Vagina (tissue), 2 donors: ENCODE measurements at places on chromosomes 7 and 10. TPM values are rescaled to one million over a fixed set of nuclear protein-coding genes. Genes with fewer than 3 reads are reported as not detected.

- H3K4me1 ChIP-seq, result peaks cover 40% of the 10 kb centered on the region
- H3K27me3 ChIP-seq, result no peaks in the 10 kb centered on the region
- H3K27ac ChIP-seq, result no peak overlapping the region
- DNase-seq, result no peak
- no peaks in the 10 kb centered on the region for H3K36me3 ChIP-seq
These were observed 57.7 kb downstream of the OSBPL3 start for GRCh38 chr7:24922099-24922773.

CCDC136 gene
- 17.9 TPM for total RNA-seq

GIMAP7 gene
- total RNA-seq, result 16.0 TPM

GRCh38 chr7:135753616-135754413 is 5.2 kb upstream of the FAM180A start:
- no peak overlapping the region for H3K4me3 ChIP-seq
- DNase-seq, result no peak
- no peaks in the 10 kb centered on the region for H3K27me3 ChIP-seq
- peaks cover 18% of the 10 kb centered on the region for H3K4me1 ChIP-seq
- no peaks in the 10 kb centered on the region for H3K36me3 ChIP-seq
- H3K27ac ChIP-seq, result no peak overlapping the region

DNA sequence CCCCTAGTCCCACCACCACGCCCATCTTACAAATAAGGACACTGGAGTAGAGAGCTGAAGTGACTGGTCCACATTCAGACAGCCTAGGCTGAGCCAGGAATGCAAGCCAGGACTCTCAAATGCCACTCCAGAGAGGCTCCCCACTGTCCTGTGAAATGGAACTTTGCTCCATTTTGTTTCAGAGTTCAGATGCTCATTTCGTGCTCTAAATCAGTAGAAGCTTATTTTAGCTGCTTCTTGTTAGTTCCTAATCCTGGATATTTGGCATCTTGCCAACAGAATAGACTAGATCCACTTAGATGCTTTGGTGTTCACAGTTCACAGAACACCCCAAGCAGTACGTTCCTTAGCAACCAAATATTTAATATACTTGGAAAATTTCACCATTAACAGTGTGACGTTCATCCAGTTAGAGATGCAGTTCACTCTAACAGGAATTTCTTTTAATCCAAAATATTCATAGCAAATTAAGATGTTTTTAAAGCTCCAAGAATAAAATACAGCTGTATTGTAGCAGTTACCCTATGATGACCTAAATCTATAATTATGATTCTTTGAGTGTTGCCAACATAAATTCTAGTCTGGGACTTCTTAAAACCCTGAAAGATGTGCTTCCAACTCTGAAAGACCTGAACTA is 7.3 kb downstream of the MMP21 start:
- no peaks in the 10 kb centered on the region for H3K27me3 ChIP-seq
- H3K36me3 ChIP-seq, result no peaks in the 10 kb centered on the region
- no peaks in the 10 kb centered on the region for H3K4me1 ChIP-seq
- no peak for DNase-seq

MYL10 gene
- total RNA-seq, result not detected

KCNIP2 gene
- 5.9 TPM for total RNA-seq

GRCh38 chr10:108688314-108688713 is 1235.0 kb downstream of the XPNPEP1 start:
- H3K27ac ChIP-seq, result no peak overlapping the region
- no peak overlapping the region for H3K4me3 ChIP-seq
- no peaks in the 10 kb centered on the region for H3K4me1 ChIP-seq
- H3K27me3 ChIP-seq, result no peaks in the 10 kb centered on the region

- H3K4me3 ChIP-seq, result no peak overlapping the region
- H3K4me1 ChIP-seq, result no peaks in the 10 kb centered on the region
- no peak overlapping the region for H3K27ac ChIP-seq
- peak; percentile 74 for DNase-seq
- no peaks in the 10 kb centered on the region for H3K36me3 ChIP-seq
- H3K27me3 ChIP-seq, result no peaks in the 10 kb centered on the region
These were observed 13.1 kb downstream of the MAT1A start for GRCh38 chr10:80276335-80276734.

NSUN6 gene
- 11.5 TPM for total RNA-seq

GRCh38 chr7:4606797-4607196 is 75.3 kb upstream of the FOXK1 start:
- no peaks in the 10 kb centered on the region for H3K4me1 ChIP-seq
- no peak for DNase-seq
- no peaks in the 10 kb centered on the region for H3K36me3 ChIP-seq
- no peak overlapping the region for H3K4me3 ChIP-seq
- H3K27me3 ChIP-seq, result no peaks in the 10 kb centered on the region
- no peak overlapping the region for H3K27ac ChIP-seq

GRCh38 chr10:3792710-3793219 is 7.8 kb upstream of the KLF6 start:
- H3K27me3 ChIP-seq, result no peaks in the 10 kb centered on the region
- DNase-seq, result no peak
- no peak overlapping the region for H3K4me3 ChIP-seq
- H3K4me1 ChIP-seq, result no peaks in the 10 kb centered on the region

DNA sequence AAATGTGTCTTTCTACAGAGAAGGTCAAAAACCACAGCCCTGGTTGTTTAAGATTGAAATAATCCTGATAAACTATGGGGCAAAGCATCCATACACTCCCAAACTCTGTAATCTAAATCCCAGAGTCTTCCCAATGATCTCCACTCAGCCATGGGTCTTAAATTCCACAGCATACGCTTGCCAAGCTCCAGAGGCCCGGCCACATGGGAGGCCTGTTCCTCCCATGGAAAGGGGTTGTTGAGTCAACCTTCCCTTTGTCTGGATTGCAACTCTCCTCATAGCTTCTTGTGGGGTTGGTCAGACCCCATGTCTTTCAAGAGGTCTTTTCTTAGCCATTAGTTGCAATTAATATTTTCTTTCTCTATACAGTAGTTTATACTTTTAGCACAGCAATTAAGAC is 718 bp upstream of the STEAP4 start:
- no peak for DNase-seq
- no peaks in the 10 kb centered on the region for H3K27me3 ChIP-seq
- H3K36me3 ChIP-seq, result no peaks in the 10 kb centered on the region
- no peak overlapping the region for H3K27ac ChIP-seq
- H3K4me3 ChIP-seq, result no peak overlapping the region

DNA sequence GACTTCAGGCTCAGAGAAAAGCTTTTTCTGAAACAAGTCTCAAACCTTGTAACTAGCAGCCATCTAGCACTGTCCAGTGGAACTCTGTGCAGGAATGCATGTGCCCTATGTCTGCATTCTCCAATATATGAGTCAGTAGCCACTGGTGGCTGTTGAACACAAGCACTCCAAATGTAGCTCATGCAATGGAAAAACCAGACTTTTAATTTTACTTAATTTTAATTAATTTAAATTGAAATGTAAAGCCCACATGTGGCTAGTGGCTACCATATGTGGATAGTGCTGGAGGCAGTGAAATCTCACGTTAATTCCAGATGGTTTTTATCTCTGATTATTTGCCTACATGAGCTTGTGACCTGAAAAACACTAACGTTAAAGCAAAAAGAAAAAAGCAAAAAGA is 225.1 kb downstream of the GATA3 start:
- no peak overlapping the region for H3K27ac ChIP-seq
- no peak for DNase-seq
- no peaks in the 10 kb centered on the region for H3K4me1 ChIP-seq
- H3K27me3 ChIP-seq, result no peaks in the 10 kb centered on the region
- no peak overlapping the region for H3K4me3 ChIP-seq
- no peaks in the 10 kb centered on the region for H3K36me3 ChIP-seq

PLXNA4 gene
- total RNA-seq, result 14.0 TPM

GRCh38 chr10:8102708-8103401 is 48.4 kb downstream of the GATA3 start:
- no peak overlapping the region for H3K27ac ChIP-seq
- peaks cover 8% of the 10 kb centered on the region for H3K4me1 ChIP-seq
- no peak for DNase-seq
- H3K27me3 ChIP-seq, result no peaks in the 10 kb centered on the region

GRCh38 chr7:147153571-147153970 is 1037.0 kb downstream of the CNTNAP2 start:
- no peak for DNase-seq
- no peaks in the 10 kb centered on the region for H3K4me1 ChIP-seq
- no peaks in the 10 kb centered on the region for H3K36me3 ChIP-seq
- H3K27me3 ChIP-seq, result no peaks in the 10 kb centered on the region

VENTX gene
- 0.98 TPM for total RNA-seq

AGAP4 gene
- total RNA-seq, result 13.5 TPM

DNA sequence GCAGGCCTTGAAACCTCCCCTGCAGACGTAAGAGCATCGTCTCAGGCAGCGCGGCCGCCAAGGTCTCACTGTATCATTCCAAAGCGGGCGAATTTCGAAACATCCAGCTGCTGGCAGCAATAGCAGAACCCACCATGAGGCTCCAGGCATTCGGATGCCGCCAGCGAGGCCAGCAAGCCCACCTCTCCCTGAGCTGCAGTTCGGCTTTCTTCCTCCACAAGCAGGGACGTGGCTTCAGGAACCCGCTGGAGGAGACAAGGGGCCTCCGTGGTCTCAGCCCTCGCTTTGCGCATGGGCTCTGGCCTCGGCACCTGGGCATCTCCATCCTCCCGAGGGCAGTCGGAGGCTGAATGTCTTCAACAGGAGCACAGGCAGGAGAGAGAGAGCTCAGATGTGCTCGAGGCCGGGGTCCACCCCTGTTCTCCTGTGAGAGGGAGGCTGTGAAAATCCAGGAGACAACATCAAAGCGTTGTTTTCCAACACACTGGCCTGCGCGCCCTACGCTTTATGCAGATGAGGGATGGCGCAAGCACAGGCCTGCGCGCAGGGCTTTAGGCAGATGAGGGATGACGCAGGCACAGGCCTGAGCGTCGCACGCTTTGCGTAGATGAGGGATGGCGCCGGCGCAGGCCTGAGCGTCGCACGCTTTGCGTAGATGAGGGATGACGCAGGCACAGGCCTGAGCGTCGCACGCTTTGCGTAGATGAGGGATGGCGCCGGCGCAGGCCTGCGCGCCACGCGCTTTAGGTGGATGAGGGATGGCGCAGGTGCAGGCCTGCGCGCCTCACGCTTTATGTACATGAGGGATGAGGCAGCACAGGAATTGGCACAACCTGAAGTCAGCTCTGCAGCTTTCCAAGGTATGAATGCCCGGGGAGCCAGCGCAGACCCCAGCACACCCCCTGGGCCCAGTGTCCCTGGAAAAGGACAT is 103.2 kb downstream of the WDR37 start:
- H3K4me3 ChIP-seq, result no peak overlapping the region
- no peaks in the 10 kb centered on the region for H3K4me1 ChIP-seq
- no peaks in the 10 kb centered on the region for H3K36me3 ChIP-seq
- no peak overlapping the region for H3K27ac ChIP-seq
- DNase-seq, result peak; percentile 29

- no peak overlapping the region for H3K4me3 ChIP-seq
- H3K27ac ChIP-seq, result no peak overlapping the region
- H3K4me1 ChIP-seq, result peaks cover 13% of the 10 kb centered on the region
- H3K27me3 ChIP-seq, result no peaks in the 10 kb centered on the region
These were observed 9.3 kb downstream of the LIPA start for GRCh38 chr10:89242345-89242684.
